Natural killer cell (primary cell): ENCODE measurements at places on chromosomes 5 and 9. TPM values are rescaled to one million over a fixed set of nuclear protein-coding genes. Genes with fewer than 3 reads are reported as not detected.

GRCh38 chr9:78533500-78533899 is 236.6 kb downstream of the PSAT1 start:
- no peak for DNase-seq

PDE8B gene
- 0.82 TPM for total RNA-seq

DNA sequence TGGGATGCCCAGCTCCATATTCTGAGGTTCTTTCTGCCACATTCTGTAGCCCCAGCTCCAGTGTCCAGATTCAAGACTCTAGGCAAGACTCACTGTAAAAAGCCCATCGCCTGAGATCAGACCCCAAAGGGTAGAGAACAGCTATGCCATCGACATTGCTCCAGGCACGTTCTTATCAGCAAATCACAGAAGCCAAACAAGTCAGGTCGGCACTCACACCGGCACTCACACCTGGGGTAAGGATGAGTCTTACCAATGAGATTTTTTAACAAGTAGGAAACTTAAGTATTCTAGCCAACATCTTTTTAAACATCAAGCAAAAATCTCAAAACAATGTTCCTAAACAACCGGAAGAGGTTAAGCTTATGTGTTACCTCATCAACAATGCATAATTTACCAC is 2.4 kb downstream of the CDKN2AIPNL start:
- no peak for DNase-seq

- DNase-seq, result no peak
Observed at GRCh38 chr5:157559301-157559700, 16.3 kb downstream of the ADAM19 start.

CCDC69 gene
- total RNA-seq, result 227 TPM

GRCh38 chr9:107274096-107274495 is 9.0 kb upstream of the RAD23B start:
- DNase-seq, result no peak

TPM2 gene
- total RNA-seq, result 23.8 TPM

OR1J4 gene
- not detected for total RNA-seq

GRCh38 chr5:73968729-73969128 is 342.7 kb downstream of the ARHGEF28 start:
- no peak for DNase-seq

IDNK gene
- total RNA-seq, result 13.0 TPM

GRCh38 chr5:154394307-154394706 is 51.5 kb upstream of the SAP30L start:
- DNase-seq, result no peak

C9orf57 gene
- total RNA-seq, result not detected

- no peak for DNase-seq
Observed at GRCh38 chr9:37446401-37446800, 18.8 kb downstream of the ZBTB5 start.

GNA14 gene
- total RNA-seq, result not detected

GRM6 gene
- not detected for total RNA-seq

GRCh38 chr9:109945573-109945972 is 165.6 kb downstream of the PALM2AKAP2 start:
- DNase-seq, result no peak

DNA sequence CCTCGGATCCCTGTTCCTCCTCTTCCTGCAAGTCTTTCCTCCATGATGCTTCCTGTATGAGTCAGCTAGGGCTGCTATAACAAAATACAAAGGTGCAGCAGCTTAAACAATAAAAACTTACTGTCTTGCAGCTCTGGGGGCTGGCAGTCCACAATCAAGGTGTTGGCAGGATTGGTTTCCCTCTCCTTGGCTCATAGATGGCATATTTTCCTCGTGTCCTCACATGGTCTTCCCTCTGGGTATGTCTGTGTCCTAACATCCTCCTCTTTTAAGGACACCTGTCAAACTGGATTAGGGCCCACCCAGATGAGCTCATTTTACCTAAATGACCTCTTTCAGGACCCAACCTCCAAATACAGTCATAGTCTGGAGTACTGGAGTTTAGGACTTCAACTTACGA is 117.5 kb downstream of the MED10 start:
- no peak for DNase-seq

DNA sequence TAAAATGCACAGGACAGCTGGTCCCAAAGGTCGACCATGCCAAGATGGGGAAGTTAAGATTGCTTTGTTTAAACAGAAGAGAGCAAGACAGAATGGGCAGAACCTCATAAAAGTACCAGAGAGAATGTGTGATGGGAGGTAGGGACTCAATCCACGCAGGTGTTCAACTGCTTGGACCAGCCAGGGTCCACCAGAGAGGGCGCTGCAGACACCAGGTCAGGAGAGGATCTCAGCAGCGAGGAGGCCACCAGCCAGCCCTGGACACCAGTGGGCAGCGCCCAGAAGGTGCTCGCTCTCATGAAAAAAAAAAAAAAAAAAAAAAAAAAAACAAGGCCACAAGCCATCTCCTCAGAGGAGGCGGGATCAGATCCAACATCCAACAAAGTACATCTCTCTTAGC is 81.8 kb downstream of the SHC3 start:
- no peak for DNase-seq

DNA sequence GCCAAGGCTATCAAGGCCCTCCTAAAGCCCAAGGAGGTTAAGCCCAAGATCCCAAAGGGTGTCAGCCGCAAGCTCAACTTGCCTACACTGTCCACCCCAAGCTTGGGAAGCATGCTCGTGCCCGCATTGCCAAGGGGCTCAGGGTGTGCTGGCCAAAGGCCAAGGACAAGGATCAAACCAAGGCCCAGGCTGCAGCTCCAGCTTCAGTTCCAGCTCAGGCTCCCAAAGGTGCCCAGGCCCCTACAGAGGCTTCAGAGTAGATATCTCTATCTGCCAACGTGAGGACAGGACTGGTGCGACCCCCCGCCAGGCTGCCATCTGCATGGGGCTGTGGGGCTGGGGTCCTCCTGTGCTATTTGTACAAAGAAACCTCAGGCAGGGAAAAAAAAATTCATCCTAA is 3.3 kb downstream of the HOMER1 start:
- no peak for DNase-seq

OTULINL gene
- 51.8 TPM for total RNA-seq

DNA sequence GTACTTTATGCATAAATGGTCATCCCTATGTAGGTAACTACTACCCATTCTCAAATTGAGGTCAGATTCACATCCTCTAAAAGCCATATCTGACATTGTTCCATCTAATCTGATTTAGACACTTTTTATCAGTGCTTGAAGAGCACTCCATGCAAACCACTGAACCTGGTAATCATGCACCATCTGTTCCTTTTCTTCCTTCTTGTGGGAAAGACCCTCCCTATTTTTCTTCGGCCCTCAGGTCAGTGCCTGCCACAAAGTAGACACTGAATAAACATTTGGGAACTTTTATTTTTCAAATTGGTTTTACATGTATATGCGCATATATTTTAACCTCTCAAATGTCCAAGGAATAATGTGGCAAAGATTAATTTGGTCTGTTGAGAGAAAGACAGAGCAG is 26.0 kb upstream of the PDE4D start:
- no peak for DNase-seq

PHF24 gene
- total RNA-seq, result not detected

KCNV2 gene
- total RNA-seq, result not detected

GRCh38 chr5:10726913-10727517 is 34.0 kb downstream of the DAP start:
- DNase-seq, result no peak

GRCh38 chr5:59300930-59301329 is 592.6 kb downstream of the PDE4D start:
- no peak for DNase-seq

DNA sequence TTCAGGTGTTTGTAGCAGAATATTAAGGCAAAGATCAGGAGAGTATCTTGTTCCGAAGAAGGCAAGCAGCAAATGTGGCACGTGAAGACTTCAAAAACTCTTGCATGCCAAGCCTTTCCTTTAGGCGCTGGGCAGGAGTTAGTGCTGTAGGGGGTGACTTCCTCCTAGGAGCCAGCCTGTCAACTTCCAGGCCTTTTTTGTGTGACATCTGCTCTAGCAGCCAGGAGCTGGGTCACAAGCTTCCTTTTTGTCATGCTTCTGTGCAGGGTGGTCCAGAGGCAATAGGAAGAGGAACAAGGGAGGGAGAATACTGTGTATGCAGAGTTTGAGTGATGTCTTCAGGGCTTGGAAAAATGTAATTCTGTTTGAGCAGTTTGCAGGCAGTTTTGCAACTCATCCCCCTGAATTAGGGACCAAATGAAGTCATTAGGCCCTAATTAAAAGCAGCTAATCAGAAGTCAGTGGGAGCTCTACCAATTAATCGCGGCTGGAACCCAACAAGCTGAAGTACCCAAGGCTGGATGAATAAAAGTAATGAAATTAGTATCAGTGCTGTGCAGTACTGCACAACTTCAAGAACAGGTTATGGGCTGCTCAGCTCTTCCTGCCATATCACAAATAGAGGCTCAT is 53.5 kb downstream of the TLR4 start:
- DNase-seq, result no peak

IQGAP2 gene
- 172 TPM for total RNA-seq

DNA sequence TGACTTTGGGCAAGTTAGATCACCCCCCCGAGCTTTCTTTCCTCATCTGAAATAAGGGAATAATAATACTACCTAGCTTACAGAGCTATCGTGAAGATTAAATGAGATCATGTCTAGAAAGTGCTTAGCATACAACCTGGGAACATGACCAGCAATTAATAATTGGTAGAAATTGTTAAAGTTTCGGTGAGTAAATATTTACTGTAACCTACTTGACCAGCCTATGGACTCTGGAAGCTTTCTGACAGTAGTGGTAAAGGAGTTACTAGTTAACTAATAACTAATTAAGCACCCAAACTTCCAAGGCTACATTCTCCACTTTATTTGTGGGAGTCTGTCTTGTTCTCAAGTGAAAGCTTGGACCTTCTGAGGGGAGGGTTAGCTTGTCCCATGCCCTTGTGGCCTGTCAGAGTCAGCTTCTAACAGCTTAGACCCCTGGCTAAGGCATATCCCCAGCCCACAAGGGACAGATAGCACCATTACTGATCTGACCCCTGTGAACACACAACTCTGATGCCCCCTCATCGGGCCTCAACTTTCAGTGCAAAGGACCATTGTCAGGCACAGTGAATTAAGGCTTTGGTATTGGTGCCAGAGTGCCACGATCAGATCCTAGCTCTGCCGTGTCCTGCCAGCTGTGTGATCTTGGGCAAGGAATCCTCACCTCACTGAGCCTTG is 58.7 kb upstream of the SAP30L start:
- no peak for DNase-seq

GABRA6 gene
- not detected for total RNA-seq

- DNase-seq, result no peak
Observed at GRCh38 chr5:109705596-109705995, 15.9 kb downstream of the MAN2A1 start.

GRCh38 chr9:93843396-93843795 is 111.8 kb downstream of the BARX1 start:
- no peak for DNase-seq

DNA sequence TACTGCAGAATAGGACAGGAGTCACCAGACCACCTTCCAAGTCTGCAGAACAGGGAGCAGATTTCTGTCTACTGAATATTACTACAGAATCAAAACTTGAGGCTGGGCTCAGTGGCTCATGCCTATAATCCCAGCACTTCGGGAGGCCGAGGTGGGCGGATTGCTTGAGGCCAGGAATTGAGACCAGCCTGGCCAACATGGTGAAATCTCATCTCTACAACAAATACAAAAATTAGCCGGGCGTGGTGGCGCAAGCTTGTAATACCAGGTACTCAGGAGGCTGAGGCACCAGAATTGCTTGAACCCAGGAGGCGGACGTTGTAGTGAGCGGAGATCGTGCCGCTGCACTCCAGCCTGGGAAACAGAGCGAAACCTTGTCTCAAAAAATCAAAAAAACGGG is 710.8 kb upstream of the WWC1 start:
- DNase-seq, result no peak

DNA sequence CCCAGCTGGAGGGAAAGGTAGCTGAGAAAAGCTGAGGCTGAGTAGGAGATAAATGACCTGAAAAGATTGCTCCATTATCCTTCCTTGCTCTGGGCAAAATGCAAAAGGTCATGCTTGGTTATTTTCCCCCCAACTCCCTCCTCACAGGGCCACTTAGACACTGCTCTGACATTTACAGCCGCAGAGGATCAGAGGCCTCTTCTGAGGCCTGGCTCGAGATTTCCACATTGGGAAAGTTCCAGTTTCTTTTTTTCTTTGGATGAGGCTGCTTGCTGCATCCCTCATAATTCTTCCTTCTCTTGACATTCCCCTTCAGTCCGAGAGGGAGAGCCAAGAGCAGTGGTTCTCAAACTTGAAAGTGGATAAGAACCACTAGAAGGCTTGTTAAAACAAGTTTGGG is 60.1 kb upstream of the HSPA9 start:
- no peak for DNase-seq

GRCh38 chr5:135030123-135030955 is 3.7 kb downstream of the PITX1 start:
- no peak for DNase-seq

DNA sequence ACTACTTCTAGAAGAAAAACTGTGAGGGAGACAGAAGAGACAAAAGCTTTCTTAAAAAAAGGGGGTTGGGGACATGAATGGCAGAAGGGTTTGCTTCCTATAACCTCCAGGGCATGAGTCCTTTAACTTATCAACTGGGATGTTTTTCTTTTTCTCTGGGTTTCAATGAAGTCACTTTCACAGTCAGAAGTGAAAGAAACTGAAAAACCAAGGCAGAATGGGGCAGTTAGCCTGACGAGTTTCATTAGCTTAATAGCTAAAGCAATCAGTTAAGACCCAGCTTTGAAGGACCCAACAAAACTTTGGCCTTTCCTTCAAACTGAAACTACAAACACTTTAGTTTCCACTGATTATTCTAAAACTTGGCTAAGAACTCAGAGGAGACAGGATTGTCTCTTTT is 4.6 kb upstream of the OR13C8 start:
- no peak for DNase-seq

MARCHF3 gene
- 8.9 TPM for total RNA-seq

SPINK14 gene
- total RNA-seq, result not detected

LRRC70 gene
- total RNA-seq, result 17.6 TPM

- no peak for DNase-seq
Observed at GRCh38 chr5:151053796-151054462, 26.9 kb downstream of the TNIP1 start.

BAAT gene
- total RNA-seq, result not detected

GRCh38 chr5:68240202-68240601 is 24.6 kb downstream of the PIK3R1 start:
- no peak for DNase-seq

- no peak for DNase-seq
Observed at GRCh38 chr9:105187781-105188180, 56.7 kb upstream of the SLC44A1 start.

C9orf152 gene
- total RNA-seq, result not detected

SPINK6 gene
- not detected for total RNA-seq

CTSL gene
- 1.2 TPM for total RNA-seq

DNA sequence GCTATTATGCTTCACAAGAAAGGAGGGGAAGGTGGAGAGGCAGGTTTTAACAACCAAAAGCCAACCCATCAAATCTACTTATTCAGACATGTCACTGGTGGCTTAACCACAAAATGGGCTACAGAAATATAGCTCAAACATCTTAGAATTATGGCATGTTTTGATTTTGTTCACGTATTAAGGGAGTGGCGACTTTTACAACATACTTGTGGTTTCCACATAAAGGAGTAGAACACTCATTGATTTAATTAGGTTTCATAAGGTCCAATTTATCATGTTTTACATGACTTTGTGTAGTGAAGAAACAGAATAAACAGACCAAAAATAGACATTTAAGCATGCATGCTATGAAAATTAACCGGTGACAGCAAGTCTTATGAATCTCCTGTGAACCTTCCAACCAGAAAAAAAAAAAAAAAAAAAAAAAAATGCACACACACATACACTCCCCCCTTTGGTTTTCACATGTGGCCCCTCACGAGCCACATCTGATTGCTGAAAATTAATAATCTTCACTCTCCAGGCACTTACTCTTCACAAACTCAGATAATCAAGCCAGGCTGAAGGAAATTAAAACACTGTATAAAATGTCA is 5.4 kb downstream of the ZNF608 start:
- no peak for DNase-seq
